Stimulated activated CD8-positive, alpha-beta memory T cell treated with anti-CD3 and anti-CD28 coated beads, Interleukin-4, amount 100 ng/mL, for 1 hour (primary cell): ENCODE measurements at places on chromosomes 7 and 10.

DNA sequence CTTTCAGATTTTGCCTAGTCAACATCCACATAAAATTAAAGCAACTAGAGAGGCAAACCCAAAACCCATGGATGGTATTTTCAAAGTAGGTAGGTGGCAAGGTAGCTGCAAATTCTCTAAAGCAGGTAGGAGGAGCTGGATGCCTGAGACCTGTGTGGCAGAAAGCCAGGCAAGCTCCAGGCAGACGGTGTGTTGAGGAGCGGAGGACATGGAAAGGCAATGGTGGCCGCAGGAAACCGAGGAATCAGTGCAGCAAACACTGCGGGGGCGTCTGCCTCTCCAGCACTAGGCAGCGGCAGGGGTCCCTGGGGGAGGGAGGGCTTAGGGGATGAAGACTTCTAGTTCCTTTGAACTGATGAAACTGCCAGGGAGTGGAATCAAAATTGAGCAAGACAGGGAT, 101.3 kb downstream of the GALNT11 start:
- DNase-seq = no peak

- no peak for DNase-seq
These were observed 60.6 kb upstream of the CSTF2T start for GRCh38 chr10:51759896-51760534.

DNA sequence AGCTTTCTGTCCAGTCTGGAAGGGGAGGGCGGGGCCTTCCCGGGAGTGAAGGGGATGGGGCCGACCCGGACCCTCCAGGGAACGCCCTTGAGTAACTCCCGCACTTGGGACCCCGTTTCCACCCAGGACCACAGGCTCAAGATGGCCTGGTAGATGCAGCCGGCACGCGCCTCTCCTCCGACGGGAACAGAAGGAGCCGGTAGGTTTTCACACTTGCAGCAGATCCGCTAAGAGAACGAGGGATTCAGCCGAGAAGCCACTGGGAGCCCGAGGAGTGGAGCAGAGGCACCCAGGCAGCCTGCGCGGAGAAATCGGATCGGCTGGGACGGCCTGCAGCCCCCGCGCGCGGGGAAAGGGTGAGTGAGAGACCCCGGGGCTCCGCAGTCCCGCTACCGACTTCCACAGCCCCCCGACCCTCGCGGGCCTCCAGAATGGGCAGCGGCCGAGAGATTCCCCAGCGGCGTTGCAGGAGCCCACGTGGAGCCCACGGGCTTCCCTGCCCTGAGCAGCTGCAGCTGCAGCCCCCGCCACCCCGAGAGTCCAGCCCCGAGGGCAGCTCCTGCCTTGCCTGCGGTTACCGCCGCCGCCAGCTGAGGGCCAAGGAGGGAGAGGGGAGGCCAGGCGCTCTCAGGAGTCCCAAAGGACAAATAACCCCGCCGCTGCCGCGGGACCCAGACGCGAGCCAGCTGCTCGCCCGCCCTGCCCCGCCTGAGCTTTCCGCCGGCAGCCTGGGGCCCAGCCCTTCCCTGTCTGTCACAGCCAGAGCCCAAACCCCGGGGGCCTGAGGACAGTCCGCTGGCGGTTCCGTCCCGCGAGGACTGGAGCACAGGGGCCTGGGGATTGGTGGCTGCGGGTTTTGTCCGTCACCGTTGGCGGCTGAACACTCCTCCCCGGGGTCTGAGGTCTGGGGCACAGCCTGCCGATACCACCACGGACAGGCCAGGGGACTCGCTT, 21.8 kb downstream of the IFT22 start:
- DNase-seq = no peak

GRCh38 chr10:17645621-17646345, 1.8 kb downstream of the STAM start:
- DNase-seq = no peak

DNA sequence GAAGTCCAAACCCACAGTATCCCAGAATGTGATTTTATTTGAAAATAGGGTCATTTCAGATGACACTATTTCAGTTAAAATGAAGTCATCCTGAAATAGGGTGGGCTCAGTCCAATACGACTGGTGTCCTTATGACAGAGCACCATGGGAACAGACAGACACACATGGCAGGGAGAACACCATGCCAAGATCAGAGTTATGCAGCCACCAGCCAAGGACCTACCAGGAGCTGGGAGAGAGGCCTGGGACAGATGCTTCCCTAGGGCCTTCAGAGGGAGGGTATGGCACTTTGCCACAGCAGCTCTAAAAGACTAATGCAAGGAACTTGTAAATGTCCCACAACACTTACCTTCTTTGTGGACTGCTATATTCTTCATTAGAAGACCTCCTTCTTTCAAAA, 226.5 kb downstream of the NEBL start:
- no peak for DNase-seq

DNA sequence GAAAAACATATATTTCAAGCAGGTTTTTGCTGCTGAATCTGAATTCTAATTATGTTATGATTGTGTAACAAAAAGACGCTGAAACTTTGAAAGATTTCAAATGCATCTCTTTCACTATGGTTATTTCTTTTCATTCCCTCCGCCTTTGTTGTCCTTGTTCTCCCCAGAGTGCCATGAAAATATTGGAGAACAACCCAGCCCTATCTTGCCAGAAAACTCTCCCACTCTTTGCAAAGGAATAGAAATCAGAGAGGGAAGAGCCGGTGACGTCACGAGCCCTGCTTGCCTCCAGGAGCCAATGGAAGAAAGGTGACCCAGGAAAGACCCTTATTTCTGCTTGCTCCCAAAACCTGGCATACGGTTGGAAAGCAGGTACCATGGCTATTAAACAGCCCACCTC, 3.4 kb downstream of the GFRA1 start:
- no peak for DNase-seq

DNA sequence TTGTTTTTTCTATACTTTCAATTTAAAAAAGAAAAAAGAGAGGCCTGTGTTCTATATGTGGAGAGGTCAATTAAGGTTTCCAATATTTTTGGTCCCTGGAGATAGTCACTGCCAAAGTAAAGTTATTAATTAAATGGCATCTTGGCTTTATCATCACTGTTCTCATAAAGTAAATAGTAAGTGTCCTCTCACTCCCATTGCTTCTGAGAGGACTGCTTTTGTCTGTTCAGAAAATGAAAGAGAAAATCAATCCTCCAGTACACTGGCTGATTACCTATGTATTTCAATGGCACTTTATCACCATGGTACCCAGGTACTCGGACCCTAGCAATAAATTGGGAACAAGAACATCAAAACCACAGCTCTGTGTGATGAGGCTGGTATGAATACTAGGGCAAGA, 94.0 kb downstream of the RNLS start:
- DNase-seq = no peak

- no peak for DNase-seq
These were observed 607 bp upstream of the GGCT start for GRCh38 chr7:30505174-30505697.

DNA sequence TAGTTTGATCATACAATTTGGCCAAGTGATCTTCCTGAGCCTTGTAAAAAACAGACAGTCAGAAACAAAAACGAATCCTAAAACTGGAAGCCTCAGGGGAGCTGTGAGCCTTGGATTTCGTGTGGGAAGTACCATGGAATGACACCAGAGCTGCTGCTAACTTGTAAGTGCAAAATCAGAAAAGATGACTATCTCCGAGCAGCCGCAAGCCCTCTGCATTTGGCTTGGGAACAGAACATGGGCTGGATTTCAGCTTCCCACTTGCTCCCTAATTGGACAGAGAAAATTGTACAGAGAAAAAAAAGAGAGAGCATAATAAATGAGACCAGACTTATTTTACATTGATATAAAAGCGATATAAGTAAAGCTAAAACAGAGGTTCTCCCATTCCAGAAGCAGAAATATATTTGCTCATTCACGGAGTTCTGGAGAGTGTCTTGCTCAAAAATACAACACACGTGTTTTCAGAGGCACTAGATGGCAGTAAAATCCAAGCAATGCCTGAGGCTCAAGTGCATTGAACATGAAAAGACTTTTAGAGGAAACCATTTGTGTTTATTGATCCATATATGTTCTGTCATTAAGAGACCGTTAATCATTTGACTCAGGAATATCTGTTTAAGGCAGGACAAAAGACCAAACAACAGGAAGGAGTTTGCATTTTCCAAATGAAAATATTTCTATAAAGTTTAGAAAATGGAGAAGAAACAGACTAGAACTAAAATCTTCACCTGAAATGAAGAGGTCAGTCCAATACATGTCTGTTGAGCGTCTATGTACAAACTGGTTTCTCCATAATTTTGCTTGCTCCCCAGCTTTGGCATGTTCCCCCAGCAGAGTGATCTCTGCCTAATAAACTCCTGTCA, 78.3 kb upstream of the SLC26A5 start:
- DNase-seq = no peak

DNA sequence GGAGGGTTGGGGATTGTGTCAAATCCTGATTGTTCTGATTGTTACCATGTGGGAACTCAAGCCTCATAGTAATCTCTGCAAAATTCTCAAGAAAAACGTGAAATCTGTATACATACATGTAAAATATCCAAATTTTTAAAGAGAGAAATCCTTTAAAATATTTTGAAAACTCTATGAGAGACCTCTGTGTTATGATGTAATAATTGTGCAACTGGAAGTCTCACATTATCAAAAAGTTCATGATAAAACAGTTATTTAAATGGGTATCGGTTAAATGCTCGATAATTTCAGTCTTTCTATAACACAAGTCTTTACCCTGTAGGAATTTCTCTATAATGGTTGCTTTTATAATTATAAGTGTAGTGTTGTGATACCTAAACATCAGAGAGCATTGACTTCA, 95.5 kb downstream of the TMEM26 start:
- DNase-seq = no peak

GRCh38 chr10:17432723-17433122, 21.7 kb downstream of the ST8SIA6 start:
- DNase-seq = no peak

DNA sequence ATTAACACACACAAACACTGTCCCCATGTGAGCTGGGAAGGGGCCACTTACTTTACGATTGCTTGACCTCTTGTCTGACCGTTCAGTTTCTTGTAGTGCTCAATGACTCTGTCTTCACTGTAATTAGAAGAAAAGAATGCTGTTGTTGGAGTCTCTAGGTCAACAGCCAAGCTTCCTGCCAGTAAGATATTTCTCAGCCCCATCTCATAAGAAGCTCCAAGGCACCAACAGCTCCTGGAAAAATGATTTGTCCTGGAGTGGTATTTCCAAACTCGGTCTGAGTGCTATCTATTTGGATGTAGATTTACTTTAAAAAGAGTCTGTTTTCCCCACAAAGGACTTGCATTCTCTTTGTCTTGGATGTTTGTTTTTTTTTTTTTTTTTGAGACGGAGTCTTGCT, 153.7 kb downstream of the PRPF18 start:
- no peak for DNase-seq

- no peak for DNase-seq
These were observed 81.7 kb upstream of the ITPRID1 start for GRCh38 chr7:31432176-31432575.

DNA sequence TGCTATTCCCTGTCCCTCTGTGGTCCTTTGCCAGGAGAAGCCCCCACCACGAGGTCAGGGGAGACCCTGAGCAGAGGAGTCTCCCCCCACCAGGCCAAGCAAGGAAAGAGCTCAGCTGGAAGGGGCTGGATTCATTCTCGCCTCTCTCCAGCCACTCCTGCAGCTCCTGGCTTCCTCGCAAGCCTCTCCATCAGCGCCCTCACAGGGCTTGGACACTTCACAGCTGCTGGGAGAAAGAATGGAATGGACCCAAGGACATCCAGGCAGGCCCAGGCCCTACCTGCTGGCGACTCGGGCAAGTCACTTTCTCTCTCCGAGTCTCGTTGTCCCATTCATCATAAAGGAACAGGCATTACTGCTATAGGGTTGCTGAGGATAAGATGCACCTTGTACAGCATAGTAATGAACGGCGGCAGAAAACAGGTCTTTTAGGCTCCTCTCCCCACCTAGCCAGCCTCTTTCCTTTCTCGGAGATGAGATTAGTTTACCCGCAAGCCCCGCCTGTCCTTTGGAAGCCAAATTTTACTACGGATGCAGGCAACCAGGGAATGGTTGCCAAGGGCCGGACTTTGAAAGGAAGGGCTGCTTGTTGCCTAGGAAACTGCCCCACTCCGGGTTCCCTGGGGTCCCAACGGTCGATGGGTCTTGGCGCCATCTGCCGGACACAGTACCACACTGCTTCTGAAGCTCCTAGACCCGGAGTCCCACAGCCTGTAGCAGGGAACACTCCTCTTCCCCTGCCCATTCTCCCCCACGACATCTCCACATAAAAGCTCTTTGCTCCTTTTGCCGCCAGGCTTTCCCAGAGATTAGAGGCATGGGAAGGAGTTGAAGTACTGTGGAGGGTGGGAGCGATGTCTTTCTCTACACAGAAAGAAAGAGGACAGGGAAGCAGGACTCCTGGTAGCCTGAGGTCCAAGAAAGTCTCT, 22.3 kb downstream of the IMPDH1 start:
- no peak for DNase-seq

DNA sequence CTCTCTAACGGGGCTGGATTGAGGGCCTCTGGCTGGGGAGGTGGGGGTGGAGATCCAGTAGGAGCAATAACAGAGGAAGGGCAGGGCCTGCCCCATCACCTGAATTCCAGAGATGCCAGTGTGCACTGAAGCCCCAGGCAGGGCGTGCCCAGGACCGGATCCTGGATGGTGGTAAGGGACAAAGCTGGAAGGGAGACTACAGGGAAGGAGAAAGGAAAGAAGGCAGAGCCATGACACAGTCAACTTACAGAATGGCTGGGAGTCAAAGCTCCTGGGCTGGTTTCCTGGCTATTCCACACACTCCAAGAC, 666 bp downstream of the TMEM139 start:
- no peak for DNase-seq

GRCh38 chr7:66779669-66780409, 39.3 kb downstream of the RABGEF1 start:
- no peak for DNase-seq

DNA sequence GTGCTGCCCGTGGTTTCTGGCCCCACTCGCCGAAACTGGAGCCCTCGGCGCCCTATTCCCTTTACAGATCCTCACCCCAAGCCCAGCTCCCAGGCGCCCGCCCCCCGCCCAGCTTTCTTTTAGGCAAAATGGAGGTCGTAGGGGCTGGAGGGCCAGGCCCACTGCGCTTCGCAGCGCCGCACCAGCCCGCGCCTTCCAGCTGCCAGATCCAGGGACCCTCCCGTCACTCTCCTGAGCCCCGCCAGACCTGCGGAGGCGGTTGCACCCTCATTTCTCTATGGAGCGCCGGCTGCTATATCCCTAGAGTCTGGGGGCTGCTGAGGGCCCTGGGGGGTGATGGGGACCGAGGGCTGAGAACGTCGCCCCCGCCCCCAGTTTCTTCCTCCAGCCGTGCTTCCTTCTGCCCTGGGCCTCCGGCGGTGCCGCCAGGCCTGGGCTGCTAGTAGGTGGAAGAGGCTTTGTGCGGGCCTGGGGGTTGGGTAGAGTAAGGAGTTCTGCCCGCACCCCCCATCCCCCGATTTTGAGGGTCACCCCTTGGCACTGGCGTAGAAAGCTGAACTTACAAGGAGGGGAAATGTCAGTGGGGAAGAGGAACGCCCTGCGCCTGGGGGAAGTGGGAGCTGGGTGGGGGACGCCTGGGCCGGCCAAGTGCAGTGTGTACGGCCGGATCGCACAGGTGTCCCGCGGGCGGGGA, 1.0 kb downstream of the GNB2 start:
- DNase-seq = no peak

DNA sequence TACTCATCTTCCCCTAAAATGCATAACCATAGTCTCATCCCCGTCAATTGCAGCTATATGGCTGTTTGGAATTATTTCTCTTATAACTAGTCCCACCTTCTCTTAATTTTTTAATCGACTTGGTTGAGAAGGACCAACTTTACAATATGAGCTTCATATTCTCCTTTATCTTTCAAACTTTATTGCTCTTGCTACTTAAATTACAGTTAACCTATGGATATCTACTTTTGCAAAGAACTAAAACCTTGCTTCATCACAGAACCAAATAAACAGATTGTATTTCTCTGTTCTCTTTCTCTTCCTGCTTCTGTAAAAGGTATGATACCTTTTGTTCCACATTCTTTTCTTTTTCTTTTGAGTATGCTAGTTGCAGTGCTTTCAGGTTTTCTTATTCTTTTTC, 6.1 kb downstream of the CREM start:
- no peak for DNase-seq
